T-helper 9 cell (primary cell): ENCODE measurements at places on chromosomes 5 and 9.

- no peak for DNase-seq
These were observed 188.8 kb upstream of the ATP10B start for GRCh38 chr5:161040818-161041217.

- DNase-seq = no peak
These were observed 87.1 kb downstream of the AMBP start for GRCh38 chr9:113990975-113991471.

DNA sequence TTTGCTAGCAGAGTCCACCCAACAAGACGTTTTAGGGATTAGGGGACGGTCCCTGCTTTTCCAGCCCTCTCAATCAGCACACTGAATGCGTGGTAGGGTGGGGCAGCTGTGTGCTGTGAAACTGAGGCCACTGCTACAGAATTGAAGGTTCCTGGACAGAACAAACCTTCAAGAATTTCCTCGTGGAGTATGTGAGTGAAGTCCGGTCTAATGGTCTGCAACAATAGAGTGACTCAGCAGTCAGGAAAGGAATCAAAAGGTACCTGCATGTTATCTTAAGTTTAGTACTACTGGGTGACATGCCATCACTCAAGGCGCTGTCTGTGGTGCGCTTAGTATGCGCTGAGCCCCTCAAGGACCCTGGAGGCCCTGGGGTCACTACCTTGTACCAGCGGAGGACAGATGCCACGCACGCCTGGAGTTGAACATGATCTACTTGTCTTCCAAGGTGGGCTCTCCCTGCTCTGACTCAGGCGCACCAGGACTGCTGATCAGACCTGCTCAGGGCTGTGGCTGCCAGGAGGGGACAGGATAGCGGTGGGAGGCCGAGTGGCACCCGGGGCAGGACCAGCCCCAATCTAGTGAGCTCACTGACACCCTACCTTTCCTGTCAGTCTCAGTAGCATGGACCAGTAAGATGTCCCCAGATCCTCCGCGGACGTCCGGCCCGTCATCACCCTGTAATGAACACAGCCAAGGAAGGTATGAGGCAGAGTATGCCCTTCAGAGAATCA, 50.5 kb downstream of the PRRT1B start:
- DNase-seq = no peak

DNA sequence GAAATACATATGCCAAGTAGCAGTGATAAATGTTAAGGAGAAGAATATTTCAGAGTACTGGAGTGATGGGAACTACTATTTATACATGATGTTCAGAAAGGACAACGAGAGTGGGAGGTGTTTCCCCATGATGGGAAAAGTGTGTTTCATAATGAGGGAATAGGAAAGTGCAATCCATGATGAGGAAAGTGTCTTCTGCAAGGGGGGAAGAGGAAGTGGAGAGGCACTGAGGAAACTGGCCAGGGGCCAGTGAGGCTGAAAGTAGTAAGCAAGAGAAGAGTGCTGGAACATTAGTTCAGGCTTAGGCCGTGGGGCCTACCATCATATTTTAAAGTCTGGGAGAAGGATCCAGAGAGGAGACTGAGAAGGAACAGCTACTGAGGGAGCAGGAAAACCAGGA, 327.2 kb downstream of the SLF1 start:
- DNase-seq = no peak

- no peak for DNase-seq
These were observed 672.1 kb upstream of the RIOK2 start for GRCh38 chr5:97854871-97855762.

DNA sequence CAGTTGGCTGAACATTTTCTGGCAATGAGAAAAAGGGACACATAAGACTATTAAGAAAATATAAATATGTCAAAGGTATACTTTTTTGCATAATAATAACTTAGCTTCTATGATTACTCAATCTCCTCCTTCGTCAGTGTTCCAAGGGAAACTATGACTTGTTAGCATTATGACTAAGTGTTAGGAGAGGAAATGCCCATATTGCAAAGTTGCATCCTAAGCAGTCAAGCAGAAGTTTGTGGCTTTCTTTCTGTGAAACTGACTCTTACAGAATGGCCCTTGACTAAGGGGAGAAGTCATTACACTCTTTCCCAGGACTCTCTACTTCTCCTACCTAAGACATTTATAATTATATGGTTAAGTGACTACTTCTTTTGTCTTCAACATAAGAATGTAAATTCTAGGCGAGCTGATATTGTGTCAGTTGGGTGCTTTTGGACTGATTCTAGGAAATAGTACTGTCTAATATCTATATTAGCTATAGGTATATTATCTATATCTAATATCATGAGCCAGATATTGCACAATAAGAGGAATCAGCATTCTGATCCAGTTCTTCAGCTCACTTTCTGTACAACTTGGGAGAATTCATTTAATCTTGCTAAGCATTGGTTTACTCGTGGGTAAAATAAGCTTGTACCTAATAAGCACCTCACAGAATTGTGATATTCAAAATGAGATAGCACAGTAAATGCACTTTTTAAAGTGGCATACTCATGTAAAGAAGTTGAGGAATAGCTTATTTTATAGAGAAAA, 16.4 kb upstream of the SPINK6 start:
- no peak for DNase-seq

- DNase-seq = no peak
These were observed 6.1 kb upstream of the ZNF79 start for GRCh38 chr9:127418037-127418471.

DNA sequence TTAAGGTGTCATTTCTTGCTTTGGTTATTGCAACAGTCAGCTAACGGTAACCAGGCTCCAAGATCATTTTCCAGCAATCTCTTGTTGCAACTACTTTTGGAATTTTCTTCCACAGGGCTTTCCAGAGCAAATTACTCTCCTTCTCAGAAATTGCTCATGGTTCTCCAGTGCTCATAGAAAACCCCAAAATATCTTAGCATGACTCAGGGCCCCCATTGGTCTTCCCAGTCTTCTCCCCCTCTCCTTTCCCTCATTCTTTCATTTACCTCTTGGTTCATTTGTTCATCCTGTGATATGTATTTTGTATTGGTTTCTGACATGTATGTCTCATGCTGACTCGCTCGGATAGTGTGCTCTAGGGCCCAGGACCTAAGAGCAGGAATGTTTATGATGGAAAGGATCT, 35.6 kb downstream of the WWC1 start:
- DNase-seq = no peak

GRCh38 chr5:113047733-113048652, 71.4 kb downstream of the DCP2 start:
- DNase-seq = no peak

- DNase-seq = no peak
These were observed 156.1 kb downstream of the FGF1 start for GRCh38 chr5:142529626-142530278.

- no peak for DNase-seq
These were observed 207.7 kb downstream of the PIK3R1 start for GRCh38 chr5:68423154-68423811.

- no peak for DNase-seq
These were observed 193.2 kb downstream of the MAPKAP1 start for GRCh38 chr9:125513668-125514413.
